ENCODE measurements at places on chromosomes 7 and 10.

- peak; percentile 83 for DNase-seq
Observed at GRCh38 chr7:48035301-48035966, at the start of gene C7orf57. C7orf57 (plus strand) TSS chr7:48035543; CDS start chr7:48036309, 766 bp downstream.

- no peak for DNase-seq
Observed at GRCh38 chr7:57653262-57653830, 203.4 kb downstream of the ZNF716 start.

GRCh38 chr10:131168238-131168875, 143.2 kb downstream of the TCERG1L start:
- no peak for DNase-seq

DNA sequence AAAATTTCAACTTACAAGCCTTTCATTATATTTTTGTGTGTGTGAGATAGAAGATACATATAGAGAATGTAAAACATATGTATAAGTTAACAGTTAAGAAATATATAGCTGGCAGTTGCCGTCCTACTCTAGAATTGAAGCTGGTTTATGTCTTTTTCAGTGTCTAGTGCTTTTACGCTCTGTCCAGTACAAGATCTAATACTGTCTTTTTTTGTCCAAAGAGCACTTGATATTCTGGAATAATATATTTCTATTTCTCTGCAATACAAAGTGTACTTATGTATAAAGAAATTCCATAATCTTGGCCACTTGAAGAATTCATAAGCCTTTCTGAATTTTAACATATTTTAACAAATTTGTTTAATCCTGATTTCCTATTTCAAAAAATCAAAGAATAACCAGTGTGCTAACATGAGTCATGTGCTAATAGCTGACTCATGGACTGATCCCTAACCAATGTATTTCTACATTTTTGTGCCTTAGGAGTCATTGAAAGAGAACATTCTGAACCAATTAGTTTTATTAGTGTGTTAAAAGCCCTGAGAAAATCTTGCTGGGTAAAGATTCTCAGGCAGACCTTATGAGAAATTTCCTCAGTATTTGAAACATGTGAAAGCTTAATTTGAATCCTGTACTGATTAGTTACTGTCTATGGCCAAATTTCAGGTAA, 73.2 kb upstream of the CCAR1 start:
- DNase-seq: no peak

DNA sequence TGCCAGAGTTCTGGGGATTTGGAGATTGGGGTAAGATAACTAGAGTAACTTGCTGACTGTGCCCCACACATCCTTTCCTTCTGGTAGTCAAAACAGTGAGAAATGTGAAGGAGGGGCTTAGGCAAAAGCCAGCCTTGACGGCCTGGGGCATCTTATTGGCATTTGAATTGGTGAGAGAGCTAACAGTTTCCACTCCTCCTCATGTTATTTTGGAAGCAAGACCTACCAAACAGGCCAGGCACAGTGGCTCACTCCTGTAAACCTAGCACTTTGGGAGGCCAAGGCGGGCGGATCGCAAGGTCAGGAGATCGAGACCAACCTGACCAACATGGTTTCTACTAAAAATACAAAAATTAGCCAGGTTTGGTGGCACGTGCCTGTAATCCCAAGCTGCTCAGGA, 596.6 kb downstream of the GRM8 start:
- DNase-seq: no peak

DNA sequence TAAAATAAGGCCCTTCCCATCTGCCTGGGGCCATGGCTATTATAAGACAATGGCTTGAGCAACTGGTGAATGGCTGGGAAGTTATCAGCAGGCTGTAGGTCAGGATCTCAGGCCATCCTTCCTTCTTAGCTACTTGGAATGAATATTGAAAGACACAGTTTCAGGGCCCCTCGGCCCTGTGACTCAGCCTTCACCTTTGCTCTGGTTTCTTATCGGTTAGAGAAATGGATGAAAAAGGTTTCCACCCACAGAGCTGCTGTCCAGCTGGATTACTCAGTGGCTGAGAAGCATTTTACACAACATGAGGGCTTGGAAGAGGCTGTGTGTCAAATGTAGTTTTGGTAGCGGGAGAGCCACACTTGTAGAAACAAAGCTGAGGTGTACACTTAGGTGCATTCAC, 9.4 kb downstream of the ACSL5 start:
- no peak for DNase-seq

DNA sequence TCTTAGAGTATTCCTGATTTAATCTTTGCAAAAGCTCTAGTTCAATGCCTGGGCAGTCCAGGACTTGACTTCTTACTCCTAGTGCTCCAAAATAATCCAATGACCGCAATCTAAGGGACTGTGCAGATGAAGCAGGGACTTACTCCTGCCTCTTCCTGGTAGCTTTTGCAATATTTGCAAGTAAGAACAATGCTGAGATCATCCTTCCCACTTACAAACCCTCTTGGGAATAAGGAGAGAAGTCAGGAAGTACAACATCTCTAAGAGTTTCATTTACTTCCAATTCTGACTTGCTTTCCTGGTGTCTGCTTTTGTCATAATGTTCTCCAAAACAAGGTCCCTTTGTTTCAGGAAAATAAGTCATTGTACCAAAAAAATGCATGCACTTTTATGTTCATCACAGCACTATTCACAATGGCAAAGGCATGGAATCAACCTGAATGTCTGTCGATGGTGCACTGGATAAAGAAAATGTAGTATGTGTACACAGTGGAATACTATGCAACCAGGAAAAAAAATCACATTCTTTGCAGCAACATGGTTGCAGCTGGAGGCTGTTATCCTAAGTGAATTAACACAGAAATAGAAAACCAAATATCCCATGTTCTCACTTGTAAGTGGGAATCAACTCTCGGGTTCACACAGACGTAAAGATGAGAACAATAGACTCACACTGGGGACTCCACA, 7.1 kb upstream of the KCNMA1 start:
- no peak for DNase-seq

GRCh38 chr7:138926241-138926612, 55.0 kb downstream of the KIAA1549 start:
- no peak for DNase-seq

DNA sequence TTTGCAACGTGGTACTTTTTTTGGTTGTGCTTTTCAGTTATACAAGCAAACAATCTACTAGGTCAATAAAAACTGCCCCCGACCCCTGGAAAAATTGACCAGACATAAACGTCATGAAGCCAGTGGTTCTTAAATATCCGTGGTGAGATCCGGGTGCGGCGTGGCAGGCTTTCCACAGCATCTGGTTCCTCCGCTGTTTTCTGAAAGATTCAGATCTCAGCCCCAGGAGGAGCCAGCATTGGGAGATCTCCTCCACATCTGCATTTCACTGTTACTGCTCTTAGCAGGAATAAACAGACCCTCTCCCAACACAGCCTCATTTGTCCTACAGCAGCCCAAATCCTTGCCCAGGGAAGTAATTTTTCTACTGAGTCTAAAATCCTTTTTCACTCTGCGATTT, 664.3 kb upstream of the FOXK1 start:
- DNase-seq: no peak
